ENCODE measurements at places on chromosomes 16 and 17.
A peak's percentile ranks its signal among the peaks of the same experiment; 100 is the strongest.

GRCh38 chr17:81813861-81814683 is 10.1 kb downstream of the GCGR start:
- DNase-seq: no peak

DNA sequence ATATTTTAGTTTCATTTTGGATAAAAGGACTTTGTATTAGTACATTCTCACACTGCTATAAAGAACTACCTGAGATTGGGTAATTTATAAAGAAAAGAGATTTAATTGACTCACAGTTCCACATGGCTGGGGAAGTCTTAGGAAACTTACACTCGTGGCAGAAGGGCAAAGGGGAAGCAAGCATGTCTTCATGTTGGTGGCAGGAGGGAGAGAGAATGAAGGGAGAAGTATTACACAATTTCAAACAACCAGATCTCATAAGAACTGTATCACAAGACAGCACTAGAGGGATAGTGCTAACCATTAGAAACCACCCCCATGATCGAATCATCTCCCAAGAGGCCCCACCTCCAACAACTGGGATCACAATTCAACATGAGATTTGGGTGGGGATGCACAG is 142.9 kb downstream of the USP31 start:
- no peak for DNase-seq

GRCh38 chr16:23987443-23987842 is 151.7 kb downstream of the PRKCB start:
- DNase-seq: no peak

DNA sequence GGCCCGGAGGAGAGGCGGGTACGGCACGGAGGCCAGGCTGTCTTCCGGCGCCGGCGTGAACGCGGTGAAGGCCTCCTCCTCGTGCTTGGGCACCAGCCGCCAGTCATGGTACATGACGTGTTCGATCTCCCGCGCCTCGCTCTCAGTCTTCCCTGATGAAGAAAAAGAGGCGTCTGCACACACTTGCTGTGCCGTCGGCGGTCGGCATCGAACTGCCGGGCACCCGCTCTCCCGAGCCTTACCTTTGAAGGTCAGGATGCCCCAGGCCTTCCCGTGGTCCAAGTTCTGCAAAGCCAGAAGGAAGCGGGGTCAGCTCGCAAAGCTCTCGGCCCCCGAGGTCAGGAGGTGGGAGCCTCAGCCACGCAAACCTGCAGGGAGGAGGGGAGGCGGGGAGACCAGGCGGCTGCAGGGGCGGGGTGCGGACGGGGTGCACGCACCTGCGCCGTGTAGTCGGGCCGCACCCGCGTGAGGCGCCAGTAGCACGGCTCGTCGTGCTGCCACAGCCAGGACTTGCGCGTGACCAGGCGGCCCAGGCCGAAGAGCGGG is at the start of gene EME2:
EME2 (plus strand) TSS at position 449 of the 546 bp plus-strand sequence. CDS start 418 bp downstream, outside the sequence.
- DNase-seq: peak; percentile 21

DNA sequence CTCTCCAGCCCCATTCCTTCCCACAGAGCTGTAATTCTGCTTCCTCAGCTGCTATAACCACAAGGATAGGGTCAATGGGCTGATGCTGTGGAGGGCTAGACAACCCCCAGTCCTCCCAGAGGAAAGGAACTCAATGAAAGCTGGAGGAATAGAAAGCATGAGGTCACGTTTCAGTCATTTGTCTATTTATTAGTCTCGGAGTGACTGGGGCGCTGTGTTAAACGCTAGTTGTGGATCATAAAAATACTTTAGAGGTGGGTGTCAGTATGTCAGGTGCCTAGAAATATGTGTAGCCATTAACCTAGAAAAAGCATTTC is 787 bp upstream of the CCL3L1 start:
- DNase-seq: no peak

- no peak for DNase-seq
Measured at GRCh38 chr17:44079877-44080821, 9.6 kb downstream of the G6PC3 start.

GRCh38 chr17:18185832-18186626 is 2.4 kb downstream of the ALKBH5 start:
- DNase-seq: no peak

DNA sequence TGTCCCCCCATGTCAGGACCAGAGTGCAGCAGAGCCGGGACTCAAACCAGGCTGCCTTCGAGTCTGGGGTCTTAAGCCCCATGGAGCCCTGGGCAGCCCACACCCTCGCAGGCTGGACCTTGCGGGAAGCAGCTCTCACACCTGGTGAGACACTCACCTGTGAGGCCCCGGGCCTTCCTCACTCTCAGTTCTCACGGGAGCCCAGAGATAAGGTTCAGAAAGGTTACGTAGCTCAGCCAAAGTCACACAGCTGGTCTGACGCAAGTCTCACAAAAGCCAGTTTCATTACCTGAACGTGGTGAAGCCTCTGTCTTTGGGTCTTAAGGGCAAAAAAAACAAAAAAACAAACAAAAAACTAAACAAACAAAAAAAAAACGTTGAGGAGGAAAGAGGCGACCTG is 32.8 kb upstream of the SSTR5 start:
- no peak for DNase-seq

- DNase-seq: no peak
Measured at GRCh38 chr17:17942846-17943245, 29.4 kb downstream of the TOM1L2 start.

- peak; percentile 67 for DNase-seq
Measured at GRCh38 chr17:47663912-47664623, 14.3 kb downstream of the KPNB1 start.

DNA sequence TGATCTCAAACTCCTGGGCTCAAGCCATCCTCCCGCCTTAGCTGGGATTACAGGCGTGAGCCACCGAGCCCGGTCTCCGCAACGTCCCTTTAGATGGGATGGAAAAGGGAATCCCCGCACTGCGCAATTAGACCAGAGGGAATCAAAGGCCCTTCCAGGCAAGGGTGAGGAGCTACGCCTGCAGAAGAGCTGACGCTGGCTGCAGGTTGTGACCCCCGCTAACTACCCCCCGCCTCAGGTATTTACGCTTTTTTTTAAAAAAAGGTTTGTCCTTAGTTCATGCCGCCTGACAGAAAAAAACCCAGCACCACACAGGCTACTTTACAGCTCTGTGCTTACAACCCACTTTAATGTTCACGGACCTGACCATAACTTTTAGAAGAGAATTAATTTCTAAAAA is 26.9 kb downstream of the ZCCHC14 start:
- no peak for DNase-seq

DNA sequence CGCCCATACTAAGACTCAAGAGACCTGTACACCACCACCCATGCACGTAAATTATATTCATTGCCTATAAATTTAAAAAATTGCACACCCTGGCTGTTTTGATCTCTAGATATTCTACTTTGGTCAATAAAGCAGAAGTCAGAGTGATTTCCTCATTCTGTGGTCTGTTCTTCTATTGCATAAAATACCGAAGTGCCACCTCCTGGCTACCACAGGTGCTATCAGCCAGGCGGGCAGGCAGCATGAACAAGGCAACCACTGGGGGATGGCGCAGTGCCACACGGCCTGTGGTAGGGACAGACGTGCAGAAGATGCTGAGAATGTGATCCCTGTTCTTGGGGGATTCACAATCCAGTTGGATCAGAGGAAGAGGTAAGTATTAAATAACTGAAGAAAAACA is 122.3 kb downstream of the CDK5R1 start:
- peak; percentile 29 for DNase-seq

DNA sequence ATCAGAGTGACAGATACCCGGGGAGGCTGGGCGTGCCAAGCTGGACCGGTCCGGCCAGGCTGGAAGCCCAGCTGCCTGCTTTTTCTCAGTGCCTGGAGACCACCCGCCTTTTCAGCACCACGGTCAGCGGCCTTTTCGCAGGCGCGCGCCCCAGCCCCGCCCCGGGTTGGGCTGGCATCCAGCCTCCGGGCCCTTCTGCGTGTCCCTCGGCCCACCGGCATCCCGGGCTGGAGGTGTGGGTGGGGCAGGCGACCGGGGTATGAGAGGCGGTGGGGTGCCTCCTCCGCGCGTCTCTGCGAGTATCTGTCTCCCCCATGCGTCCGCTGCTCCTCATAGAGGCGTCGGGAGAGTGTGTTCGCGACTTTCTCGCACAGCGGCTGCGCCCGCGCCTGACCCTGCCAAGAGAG is 102.5 kb downstream of the MRM1 start:
- DNase-seq: peak; percentile 73

- no peak for DNase-seq
Measured at GRCh38 chr16:85359147-85359822, 247.0 kb upstream of the CIBAR2 start.

DNA sequence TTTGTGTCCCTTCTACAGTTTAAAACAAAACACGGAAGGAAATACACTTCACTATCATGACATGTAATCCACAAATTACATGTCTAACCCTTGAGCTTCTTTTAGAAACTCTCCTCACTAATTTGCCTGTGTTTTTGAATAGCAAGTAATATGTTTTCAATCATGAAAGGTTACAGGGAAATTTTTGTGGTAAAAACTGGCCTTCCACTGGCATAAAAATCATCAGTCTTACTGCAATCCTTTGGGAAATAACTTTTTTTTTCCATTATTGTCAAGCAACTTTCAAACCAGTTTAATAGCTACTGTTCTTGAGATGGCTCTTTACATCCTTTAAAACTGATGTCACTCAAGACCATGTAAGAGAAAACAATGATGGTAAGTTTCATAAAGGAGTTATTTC is 27.0 kb downstream of the MYO1D start:
- no peak for DNase-seq

GRCh38 chr17:68087851-68088250 is 52.3 kb downstream of the KPNA2 start:
- no peak for DNase-seq

DNA sequence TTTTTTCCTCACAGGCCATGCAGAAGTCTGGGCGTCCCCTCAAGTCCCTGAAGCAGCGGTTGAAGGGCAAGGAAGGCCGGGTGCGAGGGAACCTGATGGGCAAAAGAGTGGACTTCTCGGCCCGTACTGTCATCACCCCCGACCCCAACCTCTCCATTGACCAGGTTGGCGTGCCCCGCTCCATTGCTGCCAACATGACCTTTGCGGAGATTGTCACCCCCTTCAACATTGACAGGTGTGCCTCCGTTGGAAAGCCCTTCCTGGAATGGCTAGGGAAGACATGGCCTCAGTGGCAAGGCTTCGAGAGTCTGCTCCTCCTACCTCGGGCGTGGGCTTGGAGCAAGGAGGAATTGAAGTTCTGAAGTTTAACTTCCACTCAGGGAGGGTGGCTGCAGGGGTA is 13.5 kb downstream of the POLR2A start:
- DNase-seq: no peak

DNA sequence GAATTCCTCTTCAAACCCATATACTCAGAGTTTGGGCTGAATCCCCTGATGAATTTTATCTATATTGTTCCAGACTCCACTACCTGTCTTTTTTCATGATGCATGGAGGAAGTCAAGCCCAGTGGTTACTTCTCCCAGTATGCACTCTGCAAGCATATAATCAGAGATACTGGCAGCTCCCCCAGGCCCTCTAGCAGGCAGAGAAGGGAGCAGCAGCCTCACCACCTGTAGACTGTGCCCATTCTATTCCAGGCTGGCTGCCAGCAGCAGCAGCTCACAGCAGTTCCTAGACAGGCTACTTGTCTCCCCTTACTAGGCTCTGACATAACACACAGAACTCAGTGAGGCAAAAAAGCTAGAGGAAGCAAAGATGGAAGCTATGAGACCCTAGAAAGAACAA is 3.4 kb downstream of the MKS1 start:
- DNase-seq: no peak

DNA sequence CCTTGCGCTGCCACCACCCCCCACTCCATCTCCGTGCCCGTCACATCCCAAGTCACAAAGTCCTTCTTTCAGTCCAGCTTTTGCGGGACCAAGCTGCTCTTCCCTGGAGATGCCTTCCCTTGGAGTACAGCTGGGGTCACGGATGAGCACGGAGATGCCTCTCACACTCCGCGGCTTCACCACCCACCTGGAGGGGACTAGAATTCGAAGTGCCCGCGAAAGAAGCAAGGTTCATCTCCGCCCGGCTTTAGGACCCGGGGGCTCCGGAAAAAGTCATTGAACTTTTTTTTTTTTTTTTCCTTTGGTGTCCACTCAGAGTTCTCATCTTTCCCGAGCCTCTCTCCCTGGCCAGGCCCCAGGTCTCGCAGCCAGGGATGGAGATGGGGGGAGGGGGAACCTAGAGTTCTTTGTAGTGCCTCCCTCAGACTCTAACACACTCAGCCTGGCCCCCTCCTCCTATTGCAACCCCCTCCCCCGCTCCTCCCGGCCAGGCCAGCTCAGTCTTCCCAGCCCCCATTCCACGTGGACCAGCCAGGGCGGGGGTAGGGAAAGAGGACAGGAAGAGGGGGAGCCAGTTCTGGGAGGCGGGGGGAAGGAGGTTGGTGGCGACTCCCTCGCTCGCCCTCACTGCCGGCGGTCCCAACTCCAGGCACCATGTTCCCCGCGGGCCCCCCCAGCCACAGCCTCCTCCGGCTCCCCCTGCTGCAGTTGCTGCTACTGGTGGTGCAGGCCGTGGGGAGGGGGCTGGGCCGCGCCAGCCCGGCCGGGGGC is at the start of gene FKBP10:
FKBP10 (plus strand) TSS at position 624 of the 771 bp plus-strand sequence; CDS start at position 655, 31 bp downstream.
- DNase-seq: no peak

DNA sequence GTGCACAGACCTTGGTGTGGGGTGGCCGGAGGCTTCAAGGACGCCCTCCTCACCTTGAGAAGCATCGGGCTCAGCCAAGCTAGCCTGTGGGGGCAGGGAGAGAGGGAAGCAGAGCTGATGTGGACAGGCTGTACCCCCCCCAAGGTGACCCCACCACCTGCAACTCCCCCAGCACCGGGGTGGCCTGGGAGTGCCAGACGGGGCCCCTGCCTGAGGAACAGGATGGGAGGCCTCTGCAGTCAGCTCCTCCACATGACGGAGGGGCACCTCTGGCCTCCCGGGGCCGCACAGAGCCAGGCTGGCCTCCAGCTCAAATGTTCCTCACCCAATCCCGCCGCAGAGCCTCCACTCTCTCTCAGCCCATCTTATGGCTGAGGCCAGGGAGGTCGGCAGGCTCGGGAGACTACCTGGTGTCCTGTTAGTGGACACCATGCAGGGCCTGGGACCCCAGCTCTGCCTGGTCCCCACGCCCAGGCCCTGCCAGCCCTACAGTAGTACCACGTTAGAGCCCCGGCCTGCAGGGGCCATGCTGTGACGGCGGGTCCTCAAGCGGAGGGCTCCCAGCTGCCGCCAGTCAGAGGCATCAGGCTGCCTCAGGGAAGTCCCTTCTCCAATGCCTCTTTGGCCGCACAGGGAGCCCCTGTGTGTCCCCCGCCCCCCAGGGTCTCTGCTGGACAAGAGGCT is 19.4 kb upstream of the SLC38A10 start:
- no peak for DNase-seq

DNA sequence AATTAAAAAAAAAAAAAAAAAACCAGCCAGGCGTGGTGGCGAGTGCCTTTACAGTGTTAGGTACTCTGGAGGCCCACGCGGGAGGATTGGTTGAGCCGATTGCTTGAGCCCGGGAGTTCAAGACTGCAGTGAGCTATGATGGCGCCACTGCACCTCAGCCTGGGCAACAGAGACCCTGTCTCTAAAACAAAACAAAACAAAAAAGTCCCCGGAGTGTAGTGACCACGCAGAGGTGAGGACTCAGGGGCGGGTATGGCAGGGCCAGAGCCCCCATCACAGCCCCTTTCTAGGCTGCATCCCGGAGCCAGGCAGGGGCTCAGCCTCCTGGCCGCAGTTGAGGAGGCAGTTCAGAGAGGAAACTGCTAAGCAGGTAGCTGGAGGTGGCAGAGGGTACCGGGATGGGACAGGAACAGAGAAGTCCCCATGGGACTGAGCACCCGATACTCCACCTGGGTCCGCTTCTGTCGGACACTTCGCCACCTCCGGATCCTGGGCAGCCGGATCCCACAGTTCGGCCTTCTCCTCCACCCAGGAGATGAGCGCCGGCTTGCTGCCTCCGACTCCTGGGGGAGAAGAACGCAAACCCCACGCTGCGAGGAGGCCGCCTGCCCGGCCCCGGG is 800 bp downstream of the ZNF747 start:
- no peak for DNase-seq

All from thymus (tissue), 14 donors.